ENCODE measurements at places on chromosomes 5 and 9.
A peak's percentile ranks its signal among the peaks of the same experiment; 100 is the strongest.

GRCh38 chr5:141392429-141393198 lies at the start of gene PCDHGA8:
Gene PCDHGA8 (plus strand): TSS chr5:141392633. CDS start chr5:141392814, 181 bp downstream.
- DNase-seq, result no peak

DNA sequence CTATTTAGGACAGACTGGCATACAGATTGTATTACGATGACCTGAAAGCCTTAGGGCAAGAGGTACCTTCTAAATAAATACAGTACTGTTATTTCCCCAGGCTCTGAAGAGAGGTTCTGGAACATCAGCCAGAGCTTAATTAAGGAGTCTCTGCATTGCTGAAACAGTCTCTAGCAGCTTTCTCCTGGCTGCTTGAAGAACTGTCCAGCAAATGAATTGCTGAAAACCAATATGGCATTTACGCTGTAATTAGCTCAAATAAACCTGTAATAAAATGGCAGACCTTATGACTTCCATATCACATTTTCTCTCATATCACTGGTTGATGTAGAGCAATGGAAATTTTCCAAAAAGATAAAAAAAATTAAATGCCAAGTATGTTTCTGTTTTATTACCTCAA lies 636.3 kb downstream of the GABRG2 start:
- DNase-seq, result no peak

DNA sequence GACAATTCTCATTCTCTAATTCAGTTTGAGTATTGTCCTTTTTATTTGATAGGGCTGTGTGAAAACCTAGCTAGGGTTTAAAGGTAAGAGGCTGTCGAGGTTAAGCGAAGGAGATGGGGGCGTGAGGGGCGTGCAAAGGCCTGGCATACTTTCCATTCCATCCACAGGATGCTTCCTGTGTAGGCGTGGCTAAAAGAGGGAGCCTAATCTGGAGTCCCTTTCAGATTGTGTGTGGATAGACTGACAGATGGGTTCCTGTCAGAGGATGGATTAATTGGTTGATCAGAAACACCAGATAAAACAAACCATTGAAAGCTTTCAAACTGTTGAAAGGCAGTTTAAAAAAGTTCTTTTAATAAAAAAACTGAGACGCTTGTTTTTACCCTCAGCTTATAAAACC lies 1.1 kb upstream of the ELL2 start:
- no peak for DNase-seq

GRCh38 chr5:83441747-83442146 lies 29.8 kb upstream of the VCAN start:
- DNase-seq, result no peak

DNA sequence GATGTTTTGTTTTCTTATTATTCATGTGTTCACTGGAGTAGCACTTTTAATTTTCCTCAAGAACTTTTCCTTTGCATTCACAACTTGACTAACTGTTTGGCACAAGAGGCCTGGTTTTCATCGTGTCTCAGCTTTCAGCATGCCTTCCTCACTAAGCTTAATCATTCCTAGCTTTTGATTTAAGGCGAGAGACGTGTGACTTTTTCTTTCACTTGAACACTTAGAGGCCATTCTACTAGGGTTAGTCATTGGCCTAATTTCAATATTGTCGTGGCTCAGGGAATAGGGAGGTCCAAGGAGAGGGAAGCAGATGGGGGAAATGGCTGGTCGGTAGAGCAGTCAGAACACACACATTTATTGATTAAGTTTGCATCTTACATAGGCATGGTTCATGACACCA lies 94.0 kb downstream of the ZNF462 start:
- no peak for DNase-seq

DNA sequence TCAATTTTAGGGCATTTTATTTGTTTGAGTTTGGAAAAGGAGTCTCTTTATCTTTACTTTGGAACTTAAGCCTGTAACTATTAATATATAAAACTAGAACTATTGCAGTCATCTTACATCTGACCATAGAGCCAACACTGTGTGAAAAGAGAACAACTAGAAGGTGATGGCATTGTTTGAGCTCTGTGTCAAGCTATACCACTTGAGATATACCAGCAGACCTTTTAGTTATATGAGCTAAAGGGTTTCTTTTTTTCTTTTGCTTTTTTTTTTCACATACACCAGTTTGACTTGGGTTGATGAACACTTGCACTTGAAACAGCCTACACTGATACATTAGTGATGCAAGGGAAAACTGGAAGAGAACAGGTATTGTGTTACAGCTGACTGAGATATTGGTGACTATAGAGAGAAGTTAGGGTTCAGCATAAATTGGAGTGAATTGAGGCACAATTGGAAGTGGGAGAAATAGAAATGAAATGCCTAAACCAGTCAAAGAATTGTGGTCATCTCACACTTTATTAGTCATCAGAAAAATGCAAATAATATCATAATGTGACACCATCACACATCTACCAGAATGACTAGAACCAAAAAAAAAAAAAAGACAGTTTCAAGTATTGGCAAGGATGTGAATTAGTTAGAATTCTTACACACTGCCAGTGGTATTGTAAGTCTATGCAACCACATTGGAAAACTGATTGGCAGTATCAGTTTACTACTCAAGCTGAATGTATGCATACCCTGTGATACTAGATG lies 60.9 kb downstream of the ADRB2 start:
- DNase-seq, result no peak

- DNase-seq, result no peak
Observed at GRCh38 chr5:132475987-132476875, 14.3 kb downstream of the IRF1 start.

GRCh38 chr5:180823346-180823745 lies 20.7 kb upstream of the MGAT1 start:
- no peak for DNase-seq

GRCh38 chr5:157076558-157076957 lies 17.6 kb upstream of the HAVCR1 start:
- DNase-seq, result no peak

- no peak for DNase-seq
Observed at GRCh38 chr5:43415935-43416802, 4.0 kb upstream of the CCL28 start.

DNA sequence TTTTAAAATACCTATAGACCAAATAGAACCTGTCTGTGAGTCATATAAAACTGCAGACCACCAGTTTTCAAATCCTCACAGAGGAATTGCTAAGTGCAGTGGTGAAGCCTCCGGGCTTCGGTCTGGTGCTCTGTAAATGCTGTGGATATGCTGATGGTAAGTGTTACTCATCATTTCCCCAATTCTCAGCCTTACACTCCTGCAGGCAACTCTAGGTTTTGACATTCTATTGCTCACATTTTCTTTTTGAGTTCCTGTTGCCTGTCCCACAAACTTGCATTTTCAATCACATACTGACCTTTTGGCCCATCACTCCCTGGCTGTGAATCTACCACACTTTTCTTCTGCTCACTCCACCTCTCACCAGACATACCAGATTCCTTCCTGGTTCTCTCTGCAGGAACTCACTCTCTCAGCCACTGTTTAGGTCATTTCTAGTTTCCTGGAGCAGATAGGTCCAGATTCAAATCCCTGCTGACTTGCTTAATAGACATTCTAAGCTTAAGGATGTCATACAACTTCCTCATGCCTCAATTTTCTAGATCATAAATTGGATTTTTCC lies 192.9 kb downstream of the RAB3C start:
- DNase-seq, result no peak

DNA sequence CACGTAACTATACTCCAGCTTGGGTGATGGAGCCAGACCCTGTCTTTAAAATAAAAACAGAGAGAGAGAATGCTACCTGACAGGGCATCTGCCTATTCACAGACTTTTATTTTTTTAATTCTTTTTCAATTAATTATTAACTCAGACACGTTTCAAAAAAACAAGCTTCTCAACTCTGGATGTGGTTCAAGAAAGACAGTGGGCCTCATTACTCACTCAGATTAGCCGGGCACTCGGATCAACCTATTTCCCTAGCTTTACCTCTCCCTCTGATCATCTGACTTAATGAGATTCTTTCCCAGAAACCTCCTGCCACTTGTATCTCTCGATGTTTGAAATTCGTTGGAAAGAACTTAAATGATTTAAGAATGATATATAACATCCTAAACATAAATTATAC lies 134.1 kb downstream of the TRPM6 start:
- DNase-seq, result no peak

DNA sequence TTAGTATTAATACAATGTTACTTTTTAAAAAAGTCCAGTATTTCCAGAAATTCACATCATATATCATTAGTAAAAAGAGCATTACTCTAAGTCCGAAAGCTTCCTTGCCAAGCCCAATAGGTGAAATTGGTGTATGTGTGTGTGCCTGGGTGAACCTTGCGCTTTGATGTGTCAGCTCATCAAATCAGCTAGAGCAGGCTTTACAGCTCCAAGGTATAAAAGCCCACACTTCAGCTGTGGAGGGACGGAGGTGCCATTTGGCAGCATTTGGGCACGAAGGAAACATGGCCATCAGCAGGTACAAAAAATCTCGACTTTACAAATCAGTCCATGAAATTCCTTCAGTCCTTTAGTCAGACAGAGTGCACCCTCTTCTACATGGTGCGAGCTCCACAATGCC lies 76.5 kb upstream of the IL7R start:
- peak; percentile 25 for DNase-seq

DNA sequence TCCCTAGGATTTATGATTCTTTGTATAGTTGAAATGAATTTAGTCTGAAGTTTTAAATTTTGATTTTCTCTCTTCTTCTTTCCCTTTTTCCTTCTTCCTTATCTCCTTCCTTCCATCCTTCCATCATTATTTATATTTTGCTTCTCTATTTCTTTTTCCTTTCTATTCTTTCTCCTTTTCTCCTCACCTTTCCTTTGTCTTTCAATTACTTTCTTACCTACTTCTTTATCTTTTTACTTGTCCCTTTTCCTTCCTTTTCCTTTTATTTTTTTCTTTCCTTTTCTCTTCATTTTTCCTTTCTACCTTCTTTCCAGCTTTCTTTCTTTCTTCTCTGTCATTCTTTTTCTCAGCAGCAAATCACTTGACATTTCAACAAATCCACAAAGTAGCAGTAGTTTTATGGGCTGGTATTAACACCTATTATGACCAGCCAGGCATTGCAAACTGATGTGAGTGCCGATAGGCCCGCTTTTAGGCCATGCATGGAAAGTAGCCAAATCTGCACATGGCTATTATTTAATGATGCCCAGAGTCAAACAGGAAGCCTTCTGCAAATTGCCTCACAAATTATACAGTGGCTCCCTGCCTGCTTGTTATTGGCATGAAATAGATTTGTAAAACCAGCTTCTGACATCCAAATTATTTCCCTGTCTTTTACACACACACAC lies 37.1 kb upstream of the NR3C1 start:
- no peak for DNase-seq

- no peak for DNase-seq
Observed at GRCh38 chr9:133437753-133438531, 15.8 kb downstream of the ADAMTS13 start.

DNA sequence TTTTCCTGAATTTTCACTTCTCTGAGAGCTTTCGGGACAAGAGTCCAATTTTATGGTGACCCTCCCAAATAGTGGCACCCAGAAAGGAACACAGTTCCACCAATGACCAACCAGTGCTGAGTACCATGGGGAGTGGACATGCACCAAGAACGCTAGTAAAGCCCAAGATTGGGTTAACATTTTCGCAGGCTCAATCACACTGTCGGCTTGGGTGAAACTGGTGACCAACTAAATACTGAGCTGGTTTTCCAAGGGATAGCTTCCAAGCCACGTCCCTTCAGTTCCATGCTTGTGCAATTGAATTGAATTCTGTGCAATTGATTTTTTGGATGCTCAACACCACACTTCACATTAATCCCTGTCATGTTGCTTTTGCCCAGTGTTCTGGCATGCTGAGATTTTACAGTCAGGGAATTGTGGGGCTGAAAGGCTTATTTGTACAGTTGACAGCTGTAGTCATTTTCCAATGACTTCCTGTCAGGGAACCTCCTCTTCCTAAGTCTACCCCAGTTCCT lies 37.6 kb upstream of the TRMT10B start:
- no peak for DNase-seq

DNA sequence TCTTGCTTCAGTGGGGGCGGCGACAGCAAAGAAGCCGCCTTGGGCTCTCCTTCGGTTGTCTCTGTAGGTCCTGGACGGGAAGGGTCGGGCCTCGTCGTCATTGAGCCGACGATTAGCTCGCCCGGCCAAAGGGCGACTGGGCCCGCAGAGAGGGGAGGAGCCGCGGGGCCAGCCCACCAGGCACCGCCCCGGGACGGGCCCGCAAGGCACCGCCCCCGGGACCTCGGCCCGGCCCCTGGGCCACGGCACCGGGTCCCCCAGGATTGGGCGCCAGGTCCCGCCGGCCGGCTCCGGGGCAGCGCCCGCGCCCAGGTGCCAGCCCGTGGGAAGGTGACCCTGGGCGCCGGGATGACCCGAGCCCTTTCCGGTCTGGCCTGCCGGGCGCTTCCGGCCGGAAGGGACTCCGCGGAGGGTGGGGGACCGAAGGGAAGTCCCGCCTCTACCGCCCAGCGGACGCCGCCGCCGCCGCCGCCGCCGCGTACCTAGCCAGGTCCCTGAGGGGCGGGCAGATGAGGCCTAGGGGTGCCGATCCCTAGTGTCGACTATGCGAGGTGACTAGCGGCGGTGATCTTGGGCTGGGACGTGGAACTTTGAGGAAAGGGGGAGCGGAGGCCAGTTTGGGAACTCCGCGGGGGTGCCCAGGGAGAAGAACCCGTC lies at the start of the genes GBA2 and RGP1:
Gene GBA2 (minus strand): TSS at position 371 of the 657 bp plus-strand sequence. CDS start 524 bp downstream, outside the sequence.
Gene RGP1 (plus strand): TSS at position 430 of the 657 bp plus-strand sequence. CDS start 469 bp downstream, outside the sequence.
- peak; percentile 59 for DNase-seq

GRCh38 chr9:123536455-123536868 lies 180.5 kb downstream of the CRB2 start:
- DNase-seq, result no peak

- no peak for DNase-seq
Observed at GRCh38 chr9:15150939-15151338, 156.1 kb downstream of the TTC39B start.

- DNase-seq, result no peak
Observed at GRCh38 chr5:138975098-138975847, 100.1 kb upstream of the LRRTM2 start.

GRCh38 chr5:158699298-158699880 lies 400.3 kb downstream of the EBF1 start:
- DNase-seq, result no peak

GRCh38 chr5:38104497-38105230 lies 153.7 kb upstream of the EGFLAM start:
- DNase-seq, result no peak

DNA sequence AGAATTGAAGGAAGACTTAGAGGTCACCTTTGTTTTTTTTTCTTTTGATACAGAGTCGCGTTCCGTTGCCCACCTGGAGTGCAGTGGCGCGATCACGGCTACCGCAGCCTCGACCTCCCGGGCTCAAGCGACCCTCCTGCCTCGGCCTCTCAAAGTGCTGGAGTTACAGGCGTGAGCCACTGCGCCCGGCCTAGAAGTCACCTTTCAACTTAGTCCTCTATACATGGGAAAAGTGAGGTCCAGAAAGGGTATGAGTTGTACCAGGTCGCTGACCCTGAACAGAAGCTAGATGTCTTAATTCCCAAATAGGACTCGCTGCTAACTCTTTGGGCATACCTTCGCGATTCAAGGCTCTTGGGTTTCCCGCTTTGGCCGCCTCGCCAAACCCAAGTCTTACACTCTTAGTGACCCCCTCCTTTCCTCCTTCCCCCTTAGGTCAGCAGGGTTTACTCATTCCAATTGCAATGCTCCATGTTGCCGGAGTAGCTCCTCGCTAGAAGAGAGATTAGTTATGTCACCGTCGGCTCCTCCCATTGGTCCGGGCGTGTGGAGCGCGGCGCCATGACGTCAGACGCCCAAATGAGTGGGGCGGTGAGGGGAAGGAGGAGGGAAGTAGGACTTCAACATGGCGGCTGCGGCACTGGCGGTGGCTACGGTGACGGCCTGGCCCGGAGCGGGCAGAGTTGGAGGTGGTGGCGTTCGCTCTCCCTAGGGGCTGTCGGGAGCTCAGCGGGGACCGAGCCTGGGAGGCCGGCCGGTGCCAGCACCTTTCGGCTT lies at the start of gene UBAP1:
Gene UBAP1 (plus strand): TSS at position 608 of the 777 bp plus-strand sequence. CDS start 41,872 bp downstream, outside the sequence.
- peak; percentile 93 for DNase-seq

Measured in stimulated activated CD4-positive, alpha-beta T cell treated with anti-CD3 and anti-CD28 coated beads, Interleukin-15, amount 100 ng/mL, for 48 hours (primary cell).